ENCODE measurements at places on chromosomes 6 and 20.

DNA sequence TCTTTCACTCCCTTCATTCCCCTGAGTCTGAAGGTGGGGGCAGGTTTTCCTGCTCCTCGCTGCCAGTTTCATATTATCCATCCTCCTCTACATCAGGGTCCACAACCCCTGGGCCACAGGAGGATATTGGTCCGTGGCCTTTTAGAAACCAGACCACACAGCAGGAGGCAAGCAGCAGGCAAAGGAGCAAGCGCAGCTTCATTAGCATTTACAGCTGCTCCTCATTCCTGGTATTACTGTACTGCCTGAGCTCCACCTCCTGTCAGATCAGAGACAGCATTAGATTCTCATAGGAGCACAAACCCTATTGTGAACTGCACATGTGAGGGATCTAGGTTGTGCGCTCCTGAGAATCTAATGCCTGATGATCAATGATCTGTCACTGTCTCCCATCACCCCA is 380.3 kb downstream of the ARHGAP18 start:
- no peak for DNase-seq

DNA sequence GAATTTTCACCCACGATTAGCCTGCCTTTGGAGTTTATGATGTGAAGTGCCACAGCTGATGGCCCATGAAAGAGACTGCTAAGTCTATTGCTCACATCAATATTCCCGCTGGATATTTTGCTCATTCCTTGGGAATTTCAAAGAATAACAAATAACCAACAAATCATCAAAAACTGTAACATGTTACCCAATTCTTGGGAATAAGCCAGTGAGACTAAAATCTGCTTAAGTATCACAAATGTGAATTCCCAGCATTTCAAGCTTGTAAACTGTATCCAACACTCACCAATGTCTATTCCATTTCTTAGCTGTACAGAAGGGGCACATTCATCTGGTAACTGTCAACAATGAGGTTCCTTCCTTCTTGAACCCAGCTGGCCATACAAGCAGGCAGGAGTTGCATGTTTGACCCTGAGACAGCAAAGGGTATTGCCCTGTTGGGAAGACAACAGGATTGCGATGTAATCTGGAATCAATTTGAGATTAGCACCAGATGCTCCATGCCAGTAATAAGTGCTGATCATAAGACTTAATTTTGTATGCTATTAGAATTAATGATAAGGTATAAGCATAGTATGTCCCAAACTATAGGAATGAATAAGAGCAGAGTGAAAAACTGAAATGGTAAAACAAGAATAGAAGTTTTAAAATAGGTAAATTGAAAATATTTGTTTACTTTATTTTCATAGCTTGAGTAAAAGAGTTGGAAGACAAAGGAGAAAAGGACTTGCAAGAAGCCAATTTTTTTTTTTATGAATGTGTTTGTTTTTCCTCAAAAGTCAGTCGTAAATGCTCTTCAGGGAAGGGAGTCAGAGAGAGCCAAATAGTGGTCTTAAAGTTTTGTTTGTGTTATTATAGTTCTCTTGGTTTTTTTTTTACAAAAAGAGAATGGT is 58.8 kb downstream of the RSPO3 start:
- DNase-seq: no peak

DNA sequence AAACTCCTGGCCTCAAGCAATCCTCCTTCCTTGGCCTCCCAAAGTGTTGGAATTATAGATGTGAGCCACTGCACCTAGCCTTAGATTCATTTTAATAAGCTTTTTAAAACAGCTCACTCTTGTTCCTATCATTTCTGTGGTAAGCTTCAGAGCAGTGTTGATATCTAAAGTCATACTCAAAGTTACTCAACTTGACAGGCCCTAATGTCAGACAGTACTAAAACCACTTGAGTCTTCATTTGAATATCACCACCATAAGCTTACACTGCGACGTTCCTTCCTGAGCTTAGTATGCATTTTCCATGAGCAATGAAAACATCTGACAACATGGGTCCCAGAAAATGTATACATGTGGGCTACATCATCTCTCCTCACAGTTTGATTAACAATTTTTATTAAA is 6.0 kb downstream of the FUCA2 start:
- DNase-seq: no peak

- no peak for DNase-seq
Measured at GRCh38 chr6:105164418-105164817, 15.4 kb downstream of the POPDC3 start.
